Foreskin keratinocyte (primary cell): ENCODE measurements at places on chromosomes 16 and 17. TPM values are rescaled to one million over a fixed set of nuclear protein-coding genes. Genes with fewer than 3 reads are reported as not detected.

- DNase-seq, result no peak
These were observed 29.6 kb upstream of the ABCA9 start for GRCh38 chr17:69090365-69090764.

DNA sequence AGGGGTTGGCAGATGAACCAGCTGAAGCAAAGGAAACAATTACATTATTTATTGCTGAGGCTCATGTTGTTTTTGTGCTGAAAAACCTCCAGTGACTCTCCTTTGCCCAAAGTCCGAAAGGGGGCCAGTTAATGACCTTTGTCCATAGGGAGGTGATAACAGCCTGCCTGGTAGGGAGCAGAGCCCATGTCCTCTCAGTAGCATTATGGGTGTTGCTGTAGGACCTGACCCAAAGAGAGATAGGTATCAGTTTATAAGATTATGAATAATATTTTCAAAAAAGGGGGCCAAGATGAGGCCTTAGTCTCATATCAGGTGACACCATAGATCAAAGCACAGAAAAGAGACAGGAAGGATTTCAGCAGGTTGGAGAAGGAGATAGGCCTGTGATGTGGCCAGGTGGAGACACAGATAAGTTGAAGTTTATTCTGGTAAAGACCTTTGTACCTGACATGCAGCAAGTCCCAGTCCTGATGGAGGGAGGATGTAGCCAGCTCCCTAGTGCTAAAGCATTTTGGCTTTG, 55.1 kb downstream of the CENPV start:
- DNase-seq, result no peak

GRCh38 chr17:19583871-19584270, 50.2 kb downstream of the SLC47A1 start:
- DNase-seq, result no peak

DNA sequence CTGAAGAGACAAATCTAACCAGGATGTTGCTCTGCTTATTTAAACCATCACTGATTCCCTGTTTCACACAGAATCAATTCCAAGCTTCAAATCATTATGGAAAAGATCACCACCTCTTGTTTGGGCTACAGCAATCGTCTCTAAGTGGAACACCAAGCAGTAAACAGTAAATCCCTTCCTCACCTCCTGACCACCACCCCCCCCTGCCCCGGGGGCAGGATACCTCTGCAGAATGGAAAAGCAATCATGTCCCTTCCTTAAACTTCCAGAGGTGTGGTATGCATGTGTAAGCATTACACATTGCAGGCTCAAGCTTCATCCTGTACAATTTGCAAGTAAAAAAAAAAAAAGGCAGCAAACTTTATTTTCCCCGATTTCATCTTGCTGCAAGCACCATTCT, 373.8 kb downstream of the NPIPA8 start:
- DNase-seq, result no peak

KCNJ18 gene
- total RNA-seq, result not detected in 2 replicates

DNA sequence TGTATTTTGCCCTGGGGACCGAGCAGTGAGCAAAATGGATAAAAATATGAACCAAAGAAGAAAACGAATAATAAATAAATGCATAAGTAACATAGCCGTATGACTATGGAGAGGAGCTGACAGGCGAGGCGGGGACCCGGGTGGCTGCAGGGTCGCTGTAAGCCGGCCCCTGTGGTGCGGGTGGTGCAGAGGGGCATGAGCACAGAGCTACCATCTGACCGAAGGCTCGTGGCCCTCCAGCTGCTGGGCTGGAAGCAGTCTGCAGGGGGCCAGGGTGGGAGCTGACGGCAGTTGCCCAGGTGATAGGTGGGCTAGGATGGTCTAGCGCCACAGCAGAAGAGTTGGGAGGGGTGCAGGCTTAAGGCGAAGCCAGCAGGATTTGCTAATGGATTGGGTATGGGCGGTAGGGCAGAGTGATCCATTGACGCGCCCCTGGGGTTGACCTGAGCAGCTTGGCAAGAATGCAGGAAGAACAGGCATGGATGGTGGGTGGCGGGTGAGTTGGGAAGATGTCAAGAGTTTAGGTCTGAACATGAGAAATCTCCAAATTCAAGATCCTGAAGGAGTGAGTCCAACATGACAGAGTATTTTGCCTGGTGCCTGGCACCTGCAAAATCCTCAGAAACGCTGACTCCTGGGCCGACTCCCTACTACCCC, 228.0 kb downstream of the FOXL1 start:
- DNase-seq, result no peak

GRCh38 chr16:80883159-80883642, 78.8 kb upstream of the CDYL2 start:
- DNase-seq, result no peak

DNA sequence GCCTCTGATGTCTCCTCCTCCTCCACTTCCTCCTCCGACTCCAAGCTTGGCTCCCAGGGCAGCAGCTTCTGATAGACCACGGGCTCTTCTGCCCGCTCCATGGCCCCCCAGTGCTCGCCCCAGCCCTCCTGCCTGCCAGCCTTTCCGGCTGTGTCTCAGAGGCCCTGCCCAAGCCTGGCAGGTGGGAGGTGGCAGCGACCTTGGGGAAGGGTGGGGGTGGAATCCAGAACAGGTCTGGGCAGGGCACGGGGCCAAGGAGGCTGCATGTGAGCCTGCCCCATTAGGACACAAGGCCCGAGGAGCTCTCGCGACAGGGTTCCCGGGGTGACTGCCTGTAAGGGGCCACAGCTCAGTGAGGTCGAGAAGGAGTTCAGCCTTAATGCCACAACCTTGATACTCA, at the start of gene GGT6:
TSS of gene GGT6 (minus strand) at position 157 of the 400 bp plus-strand sequence. CDS start at position 101, 56 bp downstream.
- DNase-seq, result no peak

GRCh38 chr16:50696126-50696525, 2.7 kb downstream of the NOD2 start:
- DNase-seq, result no peak

GRCh38 chr17:10748531-10749181, 18.8 kb upstream of the TMEM220 start:
- DNase-seq, result no peak

- no peak for DNase-seq
These were observed 220.6 kb upstream of the ZFHX3 start for GRCh38 chr16:73268366-73268993.

COPRS gene
- total RNA-seq, result 53.9 and 55.7 TPM in 2 replicates

HOXB4 gene
- 0.03 and 0.04 TPM in 2 replicates for total RNA-seq

- no peak for DNase-seq
These were observed 190.1 kb downstream of the CCDC182 start for GRCh38 chr17:57554826-57555635.

AANAT gene
- not detected in 2 replicates for total RNA-seq

DNA sequence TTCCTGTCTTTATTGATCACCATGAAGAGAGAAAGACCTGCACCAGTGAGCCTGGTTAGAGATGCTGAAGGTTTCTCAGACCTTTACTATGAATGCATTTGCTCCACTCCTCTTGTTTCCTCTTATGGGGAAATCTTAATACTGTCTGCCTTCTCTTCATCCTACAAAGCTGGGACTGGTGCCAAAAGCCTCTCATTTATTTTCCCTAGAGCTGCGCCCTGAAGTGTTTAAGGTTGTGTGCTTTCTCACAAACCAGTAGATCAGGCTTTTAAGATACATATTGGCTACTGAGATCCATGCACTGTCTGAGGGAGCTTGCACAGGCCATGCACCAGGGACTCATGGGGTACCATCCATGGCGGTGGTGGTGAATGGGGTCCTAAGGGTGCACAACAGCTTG, 286.1 kb upstream of the PMFBP1 start:
- no peak for DNase-seq

DNA sequence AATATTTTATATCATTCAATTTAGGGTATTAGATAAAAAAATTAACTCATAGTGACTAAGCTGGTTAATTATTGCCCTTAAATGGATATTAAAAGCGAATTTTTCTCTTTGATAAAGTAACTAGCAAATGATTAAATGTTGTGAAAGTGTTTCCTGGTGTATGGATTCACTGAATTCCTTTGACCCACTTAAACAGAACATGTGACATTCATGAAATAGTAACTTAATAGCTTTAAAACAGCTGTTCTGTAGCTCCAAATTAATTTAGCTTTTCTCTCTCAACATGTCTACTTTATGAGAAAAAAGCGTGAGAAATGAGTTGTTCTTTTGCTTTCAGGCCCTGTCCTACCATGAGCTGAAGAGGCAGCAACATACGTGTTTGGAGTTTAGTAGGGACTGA, 36.4 kb upstream of the APPBP2 start:
- no peak for DNase-seq

GJD3 gene
- not detected in 2 replicates for total RNA-seq
